Stimulated activated CD8-positive, alpha-beta memory T cell treated with anti-CD3 and anti-CD28 coated beads, Interleukin-4, amount 100 ng/mL, for 1 hour (primary cell): ENCODE measurements at places on chromosomes 3 and 15.

GRCh38 chr3:12486916-12487315 lies 2.6 kb downstream of the TSEN2 start:
- no peak for DNase-seq

DNA sequence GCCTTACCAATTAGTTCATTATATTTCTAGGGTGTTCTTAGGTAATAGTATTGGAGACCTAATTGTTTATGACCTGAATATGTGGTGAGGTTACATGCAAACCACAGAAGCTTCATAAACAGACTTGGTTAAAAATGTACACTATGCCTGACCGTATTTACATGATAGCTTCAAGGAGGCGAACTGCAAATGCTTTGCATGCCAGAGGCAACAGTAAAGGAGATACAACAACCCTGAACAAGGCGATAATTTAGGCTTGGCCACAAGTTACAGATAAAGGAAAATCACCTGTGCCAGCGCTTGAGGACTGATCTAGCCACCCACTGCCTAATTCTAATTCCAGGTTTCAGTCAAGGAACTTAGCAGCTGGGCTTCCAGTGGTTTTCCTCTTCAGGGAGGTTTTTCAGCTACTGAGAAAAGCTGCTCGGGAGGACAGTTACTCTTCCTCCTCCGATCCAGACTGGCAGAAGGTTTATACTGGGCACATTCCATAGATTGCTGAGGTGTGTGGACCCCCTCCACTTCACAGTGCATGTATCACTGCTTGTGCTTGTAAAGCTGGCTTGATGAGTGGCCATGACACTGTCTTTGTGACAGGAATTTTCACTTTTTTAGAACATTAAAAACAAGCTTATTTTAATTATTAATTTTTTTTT lies 95.6 kb downstream of the DHX36 start:
- DNase-seq: no peak

GRCh38 chr15:49290191-49290590 lies 120.1 kb downstream of the GALK2 start:
- no peak for DNase-seq

GRCh38 chr3:169641167-169641566 lies 22.3 kb downstream of the MECOM start:
- no peak for DNase-seq

GRCh38 chr3:190122198-190122771 lies 1.6 kb upstream of the P3H2 start:
- no peak for DNase-seq

DNA sequence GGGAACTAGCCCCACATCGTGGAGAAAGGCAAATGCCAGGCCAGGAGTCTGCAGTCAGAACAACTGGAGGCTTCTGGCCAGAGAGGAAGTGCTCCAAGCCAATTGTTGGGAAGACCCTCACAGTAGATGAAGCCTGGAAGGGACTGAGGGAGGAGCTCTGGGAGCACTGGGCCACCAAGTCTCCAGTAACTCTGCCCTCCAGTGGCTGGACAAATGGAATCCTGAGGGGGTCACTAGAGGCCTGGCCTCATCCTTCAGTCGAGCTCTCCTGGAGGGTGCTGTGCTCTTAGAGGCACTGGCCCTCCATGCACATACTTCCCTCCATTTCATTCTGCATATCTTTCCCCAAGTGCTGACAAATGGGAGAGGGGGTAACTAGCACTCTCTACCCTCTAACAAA lies 103.0 kb downstream of the MYLK start:
- DNase-seq: no peak

- no peak for DNase-seq
Measured at GRCh38 chr3:18562364-18563154, 137.4 kb upstream of the SATB1 start.

DNA sequence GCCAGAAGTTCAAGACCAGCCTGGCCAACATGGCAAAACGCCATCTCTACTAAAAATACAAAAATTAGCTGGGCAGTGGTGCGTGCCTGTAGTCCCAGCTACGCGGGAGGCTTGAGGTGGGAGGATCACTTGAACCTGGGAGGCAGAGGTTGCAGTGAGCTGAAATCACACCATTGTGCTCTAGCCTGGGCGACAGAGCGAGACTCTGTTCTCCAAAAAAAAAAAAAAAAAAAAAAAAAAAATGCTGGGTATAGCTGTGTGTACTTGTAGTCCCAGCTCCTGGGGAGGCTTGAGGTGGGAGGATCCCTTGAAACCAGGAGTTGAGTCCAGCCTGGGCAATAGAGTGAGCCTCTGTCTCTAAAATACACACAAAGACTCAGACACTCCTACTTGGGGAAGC lies 32.0 kb downstream of the PPP1R2 start:
- no peak for DNase-seq

GRCh38 chr3:13492976-13493866 lies 13.1 kb downstream of the HDAC11 start:
- no peak for DNase-seq

GRCh38 chr3:8752832-8753231 lies 16.6 kb downstream of the OXTR start:
- DNase-seq: no peak

DNA sequence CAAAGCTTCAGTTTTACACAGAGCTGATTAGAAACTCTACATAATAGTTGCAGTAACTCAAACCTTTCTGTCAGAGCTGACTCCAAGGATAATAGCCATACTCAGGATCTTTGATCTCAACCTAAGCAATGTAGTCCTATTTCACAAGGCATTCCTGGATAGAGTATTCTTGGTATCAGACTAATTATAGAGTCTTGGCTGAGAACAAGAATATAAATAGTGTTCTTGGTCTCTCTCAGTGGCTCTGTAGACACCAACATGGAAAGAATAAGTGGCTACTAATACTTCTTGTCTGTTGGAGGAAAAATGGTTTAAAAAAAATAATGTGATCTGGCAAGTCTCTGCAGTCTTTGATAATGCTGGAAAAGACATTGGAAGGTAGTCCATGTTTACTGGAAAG lies 55.7 kb downstream of the RIOX2 start:
- no peak for DNase-seq

- no peak for DNase-seq
Measured at GRCh38 chr3:185796431-185797107, 28.3 kb downstream of the IGF2BP2 start.

GRCh38 chr15:38721568-38721945 lies 156.9 kb upstream of the RASGRP1 start:
- DNase-seq: no peak

DNA sequence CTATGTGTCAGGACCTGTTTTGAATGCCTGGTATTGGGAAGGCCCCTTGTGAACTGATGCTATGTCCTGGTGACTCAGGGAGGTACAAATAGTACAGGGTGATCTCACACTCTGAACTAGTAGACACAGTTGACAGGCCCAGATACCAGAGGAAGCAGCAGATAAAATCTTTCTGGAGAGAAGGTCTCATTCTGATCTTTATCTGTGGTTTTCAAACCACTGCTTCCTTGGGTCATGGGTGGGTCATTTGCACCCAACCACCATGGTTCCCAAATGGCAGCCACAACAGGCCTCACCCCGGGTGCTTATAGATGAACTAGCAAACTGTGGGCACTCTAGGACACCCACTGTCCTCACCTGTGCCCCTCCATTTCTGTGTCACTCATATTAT lies 43.4 kb downstream of the PXYLP1 start:
- DNase-seq: no peak

DNA sequence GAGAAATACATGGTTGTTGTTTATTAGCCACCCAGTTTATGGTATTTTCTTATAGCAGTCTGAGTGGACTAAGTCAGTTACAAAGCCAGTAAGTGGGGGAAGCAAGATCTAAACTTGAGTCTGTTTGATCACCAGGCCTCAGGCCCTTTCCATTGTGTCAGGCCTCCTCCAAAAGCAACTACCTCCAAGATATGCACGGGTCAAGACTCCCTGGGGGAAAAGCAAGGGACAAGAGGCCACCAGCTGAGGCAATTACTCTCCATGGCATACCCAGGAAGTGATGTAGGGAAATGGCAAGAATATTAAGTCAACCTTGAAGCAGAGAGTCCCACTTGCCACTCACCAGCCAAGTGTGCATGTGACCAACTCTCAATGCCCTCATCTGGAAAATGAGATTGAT lies 28.6 kb upstream of the SRGAP3 start:
- DNase-seq: no peak

GRCh38 chr3:33277193-33277882 lies at the start of gene FBXL2:
TSS of gene FBXL2 (plus strand) at chr3:33277442. CDS start at chr3:33277513, 71 bp downstream.
- no peak for DNase-seq

DNA sequence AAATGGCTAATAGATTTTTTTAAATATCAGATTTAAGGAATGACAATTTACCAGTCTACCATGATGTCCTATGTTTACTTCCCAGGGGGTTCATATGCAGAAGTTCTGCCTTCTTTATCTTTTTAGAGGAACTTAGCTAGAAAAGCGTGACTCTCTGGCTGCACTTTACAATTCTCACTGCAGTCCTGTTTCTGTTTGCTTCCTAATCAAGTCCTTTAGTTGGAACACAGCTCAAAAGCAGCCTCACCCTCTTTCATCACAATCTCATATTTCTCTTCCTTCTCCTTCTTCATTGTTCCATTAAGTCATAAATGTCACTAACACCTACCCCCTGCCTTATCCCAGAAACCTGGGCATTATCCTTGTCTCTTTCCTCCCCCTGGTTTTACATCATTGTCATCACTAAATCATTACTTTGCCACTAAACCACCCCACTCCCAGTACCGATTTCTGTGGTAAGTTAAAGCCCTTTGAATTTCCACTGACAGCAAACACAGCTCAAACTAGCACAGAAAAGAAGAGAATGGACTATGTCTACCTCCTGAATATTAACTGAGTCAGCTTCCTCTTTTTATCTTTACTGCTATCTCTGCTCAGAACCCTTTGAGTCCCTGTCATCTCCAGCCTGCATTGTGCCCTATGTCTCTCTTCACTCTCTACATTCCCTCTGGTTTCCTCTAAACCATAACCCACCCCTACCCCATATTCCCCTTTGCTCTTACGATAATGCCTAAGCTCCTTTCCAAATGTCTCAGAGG lies 13.8 kb upstream of the PPP4R2 start:
- DNase-seq: no peak

- DNase-seq: no peak
Measured at GRCh38 chr3:97949743-97950142, 22.5 kb downstream of the RIOX2 start.

GRCh38 chr3:40994611-40995010 lies 204.7 kb upstream of the CTNNB1 start:
- no peak for DNase-seq

- no peak for DNase-seq
Measured at GRCh38 chr3:197407526-197407925, 109.1 kb upstream of the DLG1 start.

GRCh38 chr15:52794665-52795463 lies 4.7 kb upstream of the ONECUT1 start:
- DNase-seq: no peak

- DNase-seq: no peak
Measured at GRCh38 chr3:28690176-28690575, 341.6 kb upstream of the AZI2 start.

DNA sequence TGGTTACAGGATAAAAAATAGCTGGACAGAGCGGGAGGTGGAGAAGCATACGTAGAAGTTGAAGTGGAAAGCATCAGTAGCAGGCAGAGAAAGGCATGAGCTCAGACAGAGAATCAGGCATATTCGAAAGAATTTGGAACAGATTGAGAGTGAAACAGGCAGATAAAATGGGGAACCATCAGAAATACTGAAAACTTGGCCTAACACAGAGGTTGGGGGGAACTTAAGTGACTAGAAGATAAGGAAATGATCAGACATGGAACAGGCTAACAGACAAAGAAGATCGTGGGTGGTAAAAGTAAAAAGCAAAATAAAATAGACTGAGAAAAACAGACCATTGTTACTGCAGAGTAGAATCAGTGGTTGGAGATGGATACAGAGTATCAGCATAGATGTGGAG lies 32.9 kb downstream of the GTF2E1 start:
- DNase-seq: no peak

GRCh38 chr15:67240235-67241131 lies 14.0 kb downstream of the AAGAB start:
- no peak for DNase-seq

DNA sequence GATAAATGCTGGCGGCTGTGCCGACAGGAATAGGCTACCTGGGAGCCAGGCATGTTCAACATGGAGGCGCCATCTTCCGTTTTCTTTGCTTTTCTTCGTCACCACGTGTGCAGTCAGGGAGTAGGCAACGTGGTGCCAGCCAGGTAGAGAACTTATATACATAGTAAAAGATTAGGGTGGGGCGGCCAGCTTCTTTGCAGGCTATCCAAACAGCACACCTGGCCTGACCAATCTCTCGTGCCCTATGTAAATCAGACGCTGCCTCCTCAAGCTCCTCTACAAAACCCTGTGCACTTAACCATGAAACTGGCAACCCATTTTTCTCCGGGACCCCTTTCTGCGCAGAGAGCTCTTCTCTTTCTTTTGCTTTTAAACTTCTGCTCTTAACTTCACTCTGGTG lies 28.6 kb upstream of the OR5K4 start:
- DNase-seq: no peak

DNA sequence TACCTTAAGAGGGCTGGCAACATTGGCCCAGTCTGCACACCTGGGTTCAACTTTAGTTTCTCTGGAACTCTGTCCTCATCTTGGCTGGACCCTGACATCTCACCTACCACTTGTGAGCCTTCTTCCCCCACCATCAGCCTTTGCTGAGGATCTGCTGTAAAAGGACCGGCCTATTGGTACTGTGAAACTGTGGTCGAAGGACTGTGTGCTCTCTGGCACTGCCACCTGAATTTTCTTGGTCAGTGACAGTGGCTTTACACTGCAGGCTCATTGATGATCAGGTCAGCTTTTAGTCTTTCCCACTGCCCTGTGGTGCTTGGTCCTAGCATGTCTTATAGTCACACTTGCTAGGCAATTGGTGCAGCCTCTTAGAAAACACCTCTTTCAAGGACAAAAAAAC lies 86.9 kb downstream of the PEX5L start:
- no peak for DNase-seq

DNA sequence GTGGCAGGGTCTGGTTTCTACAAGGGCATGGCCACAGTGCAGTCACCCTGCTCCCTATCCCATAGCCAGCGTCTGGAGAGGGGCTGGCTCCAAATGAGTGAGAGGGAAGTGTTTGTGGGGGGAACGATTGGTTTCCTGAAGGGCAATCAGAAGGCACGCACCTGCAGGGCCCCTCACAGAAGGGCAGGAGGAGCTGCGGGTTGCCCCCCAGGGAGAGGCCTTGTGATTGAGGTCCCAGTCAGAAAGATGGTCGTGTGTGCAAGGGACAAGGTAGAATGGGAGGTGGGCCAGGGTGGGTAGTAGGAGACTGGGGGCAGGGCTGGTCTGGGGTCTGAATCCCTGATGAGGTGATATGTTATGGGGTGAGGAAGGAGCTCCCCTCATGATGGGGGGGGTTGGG lies 35.8 kb downstream of the LIMD1 start:
- no peak for DNase-seq

- DNase-seq: no peak
Measured at GRCh38 chr15:93144463-93145236, 55.6 kb upstream of the RGMA start.

- DNase-seq: no peak
Measured at GRCh38 chr15:90243943-90244639, 5.3 kb upstream of the TTLL13 start.
